ENCODE measurements at places on chromosomes 2 and 18. TPM values are rescaled to one million over a fixed set of nuclear protein-coding genes. Genes with fewer than 3 reads are reported as not detected.
A peak's percentile ranks its signal among the peaks of the same experiment; 100 is the strongest.

GRCh38 chr18:40980171-40980570 is 974.9 kb upstream of the PIK3C3 start:
- H3K27me3 ChIP-seq, result no peaks in the 10 kb centered on the region
- H3K4me3 ChIP-seq, result no peak overlapping the region
- H3K4me1 ChIP-seq, result no peaks in the 10 kb centered on the region
- DNase-seq, result no peak
- no peaks in the 10 kb centered on the region for H3K36me3 ChIP-seq
- no peak overlapping the region for H3K27ac ChIP-seq

DNA sequence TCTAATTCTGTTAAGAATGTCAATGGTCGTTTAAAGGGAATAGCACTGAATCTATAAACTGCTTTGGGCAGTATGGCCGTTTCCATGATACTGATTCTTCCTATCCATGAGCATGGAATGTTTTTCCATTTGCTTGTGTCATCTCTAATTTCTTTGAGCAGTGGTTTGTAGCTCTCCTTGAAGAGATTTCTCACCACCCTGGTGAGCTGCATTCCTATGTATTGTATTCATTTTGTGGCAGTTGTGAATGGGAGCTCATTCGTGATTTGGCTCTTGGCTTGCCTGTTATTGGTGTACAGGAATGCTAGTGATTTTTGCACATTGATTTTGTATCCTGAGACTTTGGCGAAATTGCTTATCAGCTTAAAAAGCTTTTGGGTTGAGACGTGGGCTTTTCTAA is 38.3 kb upstream of the WDR75 start:
- no peak overlapping the region for H3K27ac ChIP-seq
- no peak for DNase-seq
- no peaks in the 10 kb centered on the region for H3K27me3 ChIP-seq
- peaks cover 12% of the 10 kb centered on the region for H3K36me3 ChIP-seq

SCYGR4 gene
- not detected for total RNA-seq

DNA sequence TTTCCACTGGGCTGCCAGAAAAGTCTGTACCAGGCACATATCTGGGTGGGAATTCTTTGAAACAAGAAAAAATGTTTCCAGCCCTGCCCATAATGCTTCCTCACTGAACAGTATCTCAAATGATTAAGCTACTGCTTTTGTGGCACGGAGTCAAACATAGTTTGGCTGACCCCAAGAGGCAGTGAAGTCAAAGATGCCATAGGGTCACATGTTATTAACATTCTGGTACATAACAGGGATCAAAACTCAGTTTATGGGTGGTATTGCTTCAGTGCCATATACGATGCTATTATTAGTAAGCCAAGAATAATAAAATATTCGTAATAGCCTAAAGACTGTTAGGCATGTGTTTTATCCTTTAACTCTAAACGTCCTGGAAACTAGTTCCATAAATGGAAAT is 112.4 kb downstream of the FEZ2 start:
- no peak for DNase-seq
- no peaks in the 10 kb centered on the region for H3K27me3 ChIP-seq
- H3K36me3 ChIP-seq, result peaks cover 27% of the 10 kb centered on the region
- H3K27ac ChIP-seq, result peak overlapping the region; percentile 97
- H3K4me3 ChIP-seq, result no peak overlapping the region
- peaks cover 55% of the 10 kb centered on the region for H3K4me1 ChIP-seq

CRYGD gene
- total RNA-seq, result not detected

COLEC11 gene
- total RNA-seq, result 10.1 TPM

GRCh38 chr2:240689975-240690374 is 1.7 kb upstream of the AQP12A start:
- H3K4me3 ChIP-seq, result no peak overlapping the region
- DNase-seq, result no peak
- H3K36me3 ChIP-seq, result no peaks in the 10 kb centered on the region
- no peak overlapping the region for H3K27ac ChIP-seq
- H3K27me3 ChIP-seq, result no peaks in the 10 kb centered on the region
- H3K4me1 ChIP-seq, result peaks cover 16% of the 10 kb centered on the region

- peaks cover 48% of the 10 kb centered on the region for H3K4me1 ChIP-seq
- H3K36me3 ChIP-seq, result no peaks in the 10 kb centered on the region
- no peak overlapping the region for H3K4me3 ChIP-seq
- no peak for DNase-seq
- H3K27ac ChIP-seq, result peak overlapping the region; percentile 67
Measured at GRCh38 chr2:20577495-20578235, 73.2 kb downstream of the HS1BP3 start.

THSD7B gene
- 0.16 TPM for total RNA-seq

- no peaks in the 10 kb centered on the region for H3K27me3 ChIP-seq
- no peak overlapping the region for H3K4me3 ChIP-seq
- no peak for DNase-seq
- H3K27ac ChIP-seq, result no peak overlapping the region
- H3K4me1 ChIP-seq, result no peaks in the 10 kb centered on the region
Measured at GRCh38 chr18:79898952-79899608, 52.4 kb downstream of the SLC66A2 start.

ZEB2 gene
- total RNA-seq, result 111 TPM

- H3K36me3 ChIP-seq, result no peaks in the 10 kb centered on the region
- no peak overlapping the region for H3K4me3 ChIP-seq
- peaks cover 4% of the 10 kb centered on the region for H3K27me3 ChIP-seq
- H3K4me1 ChIP-seq, result no peaks in the 10 kb centered on the region
Measured at GRCh38 chr2:222038067-222038802, 260.6 kb downstream of the PAX3 start.

GRCh38 chr18:61209801-61210200 is 123.4 kb upstream of the CDH20 start:
- no peaks in the 10 kb centered on the region for H3K4me1 ChIP-seq
- H3K27ac ChIP-seq, result no peak overlapping the region
- no peaks in the 10 kb centered on the region for H3K36me3 ChIP-seq
- no peaks in the 10 kb centered on the region for H3K27me3 ChIP-seq
- DNase-seq, result no peak
- no peak overlapping the region for H3K4me3 ChIP-seq

- H3K27me3 ChIP-seq, result no peaks in the 10 kb centered on the region
- no peaks in the 10 kb centered on the region for H3K36me3 ChIP-seq
- peaks cover 46% of the 10 kb centered on the region for H3K4me1 ChIP-seq
- peak overlapping the region; percentile 47 for H3K27ac ChIP-seq
- H3K4me3 ChIP-seq, result no peak overlapping the region
Measured at GRCh38 chr2:36413218-36413617, 57.6 kb downstream of the CRIM1 start.

TMEM198 gene
- 4.0 TPM for total RNA-seq

DNA sequence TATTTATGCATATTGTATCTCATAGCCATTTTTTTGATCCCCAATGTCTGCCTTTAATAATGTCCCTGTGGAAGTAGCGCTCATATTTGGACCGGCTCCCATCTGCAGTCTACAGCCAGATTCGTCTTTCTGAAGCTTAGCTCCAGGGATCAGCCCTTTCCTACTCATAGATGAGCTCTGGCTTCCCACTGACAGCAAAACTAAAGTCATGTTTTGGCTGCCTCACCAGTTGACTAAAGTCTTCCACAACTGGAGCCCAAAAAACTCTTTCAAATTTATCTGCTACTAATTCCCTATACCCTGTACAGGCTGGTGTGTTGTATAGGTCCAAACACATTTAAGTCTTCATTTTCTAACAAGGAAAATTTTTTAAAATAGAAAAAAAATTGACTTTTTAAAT is 294.2 kb upstream of the HNMT start:
- no peaks in the 10 kb centered on the region for H3K27me3 ChIP-seq
- H3K4me3 ChIP-seq, result no peak overlapping the region
- H3K4me1 ChIP-seq, result peaks cover 6% of the 10 kb centered on the region
- no peak overlapping the region for H3K27ac ChIP-seq
- H3K36me3 ChIP-seq, result no peaks in the 10 kb centered on the region

DNA sequence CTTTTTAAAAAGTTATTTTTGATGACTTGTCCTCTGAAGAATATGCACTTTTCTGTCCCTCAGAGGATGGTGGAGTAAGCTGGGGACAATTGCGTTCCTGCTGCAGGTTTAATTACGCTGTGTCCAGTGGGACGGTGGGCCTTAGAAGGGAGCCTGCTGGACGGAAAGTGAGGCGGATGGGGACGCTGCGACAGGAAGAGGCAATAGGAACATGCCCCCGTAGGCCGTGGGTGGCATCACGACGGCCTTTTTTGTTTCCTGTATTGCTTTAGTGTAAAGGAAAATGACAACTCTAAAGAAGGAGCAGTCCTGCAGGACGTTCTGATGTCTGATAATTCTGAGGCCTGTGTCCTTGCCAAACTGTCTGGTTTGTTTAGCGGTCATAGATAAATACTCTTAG is 121.6 kb downstream of the NFATC1 start:
- no peaks in the 10 kb centered on the region for H3K36me3 ChIP-seq
- DNase-seq, result no peak
- peaks cover 5% of the 10 kb centered on the region for H3K27me3 ChIP-seq
- H3K27ac ChIP-seq, result no peak overlapping the region

DNA sequence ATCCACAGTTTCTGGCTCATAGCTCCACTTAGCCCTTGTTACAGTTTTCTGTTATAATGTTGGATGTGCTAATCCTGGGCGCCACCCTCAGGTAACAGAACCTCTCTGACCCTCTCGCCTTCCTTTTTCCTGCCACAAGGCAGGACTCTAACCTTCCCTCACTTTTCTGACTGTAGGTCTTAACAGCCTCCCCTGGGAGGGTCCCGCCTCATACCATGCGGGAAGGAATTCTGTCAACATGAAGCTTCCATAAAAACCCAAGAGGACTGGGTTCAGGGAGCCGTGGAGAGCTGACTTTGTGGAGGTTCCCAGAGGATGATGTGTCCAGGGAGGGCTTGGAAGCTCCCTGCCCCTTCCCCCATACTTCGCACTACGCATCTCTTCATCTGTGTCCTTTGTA is 11.9 kb upstream of the RAB17 start:
- H3K27ac ChIP-seq, result no peak overlapping the region
- no peak overlapping the region for H3K4me3 ChIP-seq
- no peaks in the 10 kb centered on the region for H3K36me3 ChIP-seq

SATB2 gene
- total RNA-seq, result 4.0 TPM

LRP2 gene
- total RNA-seq, result 54.2 TPM

OTOS gene
- not detected for total RNA-seq

FAM237A gene
- total RNA-seq, result not detected

GRCh38 chr2:166042768-166043390 is 84.9 kb downstream of the SCN1A start:
- H3K27me3 ChIP-seq, result peaks cover 11% of the 10 kb centered on the region
- H3K4me3 ChIP-seq, result no peak overlapping the region
- no peak overlapping the region for H3K27ac ChIP-seq

GRCh38 chr2:237878321-237879057 is 19.1 kb downstream of the RAMP1 start:
- no peak for DNase-seq
- H3K4me3 ChIP-seq, result no peak overlapping the region
- H3K4me1 ChIP-seq, result peaks cover 8% of the 10 kb centered on the region

GRCh38 chr2:143705108-143705707 is 576.0 kb downstream of the ARHGAP15 start:
- no peaks in the 10 kb centered on the region for H3K27me3 ChIP-seq
- peak overlapping the region; percentile 62 for H3K27ac ChIP-seq
- no peak overlapping the region for H3K4me3 ChIP-seq
- DNase-seq, result no peak
- peaks cover 42% of the 10 kb centered on the region for H3K4me1 ChIP-seq

DNA sequence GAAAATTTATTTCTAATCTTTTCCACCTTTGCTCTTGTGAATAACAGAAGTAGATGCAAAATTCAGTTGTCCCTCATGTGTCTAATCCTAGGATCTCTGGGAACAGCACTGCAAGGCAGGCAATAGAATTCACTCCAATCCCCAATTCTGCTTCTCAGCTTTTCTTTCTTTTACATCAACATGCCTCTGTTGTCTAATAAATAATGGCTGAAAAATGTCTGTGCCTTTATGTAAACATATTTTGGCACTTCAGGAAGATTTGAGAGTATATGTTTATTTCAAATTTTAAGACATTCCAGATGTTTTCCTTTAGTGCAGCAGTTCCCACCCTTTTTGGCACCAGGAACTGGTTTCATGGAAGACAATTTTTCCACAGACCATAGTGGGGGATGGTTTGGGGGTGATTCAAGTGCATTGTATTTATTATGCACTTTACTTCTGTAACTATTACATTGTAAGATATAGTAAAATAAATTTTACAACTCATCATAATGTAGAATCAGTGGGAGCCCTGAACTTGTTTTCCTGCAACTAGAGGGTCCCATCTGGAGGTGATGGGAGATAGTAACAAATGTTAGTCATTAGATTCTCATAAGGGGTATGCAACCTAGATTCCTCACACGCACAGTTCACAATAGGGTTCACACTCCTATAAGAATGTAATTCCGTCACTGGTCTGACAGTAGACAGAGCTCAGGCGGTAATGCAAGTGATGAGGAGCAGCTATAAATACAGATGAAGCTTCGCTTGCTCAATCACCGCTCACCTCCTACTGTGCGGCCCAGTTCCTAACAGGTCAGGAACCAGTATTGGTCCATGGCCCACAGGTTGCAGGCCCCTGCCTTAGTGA is 590.3 kb upstream of the CNTNAP5 start:
- no peaks in the 10 kb centered on the region for H3K27me3 ChIP-seq
- DNase-seq, result no peak
- H3K4me1 ChIP-seq, result peaks cover 1% of the 10 kb centered on the region

DNA sequence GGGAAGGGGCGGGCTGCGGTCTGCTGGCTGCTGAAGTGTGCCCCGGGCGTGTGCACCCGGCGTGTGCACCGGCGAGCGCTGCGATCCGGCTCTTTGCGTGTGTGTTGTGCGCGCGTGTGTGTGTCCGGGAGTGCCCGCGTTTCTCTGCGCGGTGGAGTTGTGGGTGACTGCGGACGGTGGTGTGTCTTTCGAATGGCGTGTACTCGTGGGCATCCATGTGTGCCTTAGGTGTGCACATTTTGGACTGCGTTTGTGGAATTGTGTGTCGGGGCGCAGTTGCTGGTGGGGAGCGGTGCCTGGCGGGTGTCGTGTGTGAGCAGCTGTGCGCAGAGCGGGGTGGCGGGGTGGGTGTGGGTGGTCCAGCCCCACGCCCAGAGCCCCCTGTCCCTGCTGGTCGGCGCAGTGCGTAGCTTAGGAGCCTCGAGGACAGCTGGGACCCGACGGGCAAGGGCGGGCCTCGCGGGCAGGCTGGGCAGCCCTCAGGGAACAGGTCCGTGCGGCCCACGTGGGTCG is 533 bp downstream of the HPCAL1 start:
- H3K27me3 ChIP-seq, result peaks cover 30% of the 10 kb centered on the region
- H3K4me1 ChIP-seq, result peaks cover 27% of the 10 kb centered on the region
- H3K4me3 ChIP-seq, result peak overlapping the region; percentile 86
- no peak for DNase-seq

DNA sequence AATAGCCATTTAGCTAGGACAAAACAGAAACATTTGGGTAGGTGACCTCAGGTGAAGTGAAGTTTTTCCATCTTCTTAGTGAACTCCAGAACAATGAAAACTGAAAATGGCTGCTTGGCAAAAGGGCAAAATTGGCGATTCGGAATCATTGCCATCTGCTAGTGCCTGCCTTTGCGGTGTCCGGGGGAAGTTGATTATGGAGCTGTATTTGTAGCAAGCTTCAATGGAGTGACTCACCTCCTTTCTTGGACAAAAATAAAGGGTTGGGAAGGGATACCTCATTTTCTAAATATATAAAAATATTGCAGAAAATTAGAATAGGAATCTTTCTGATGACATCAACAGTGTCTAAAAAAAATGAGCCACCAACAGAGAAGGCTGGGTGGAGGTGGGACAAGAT is 460.5 kb downstream of the TGIF1 start:
- peaks cover 9% of the 10 kb centered on the region for H3K4me1 ChIP-seq
- H3K4me3 ChIP-seq, result no peak overlapping the region
- H3K27ac ChIP-seq, result no peak overlapping the region
- no peaks in the 10 kb centered on the region for H3K27me3 ChIP-seq
- no peaks in the 10 kb centered on the region for H3K36me3 ChIP-seq

CAPN14 gene
- 0.47 TPM for total RNA-seq

SLC40A1 gene
- 156 TPM for total RNA-seq

- H3K27me3 ChIP-seq, result no peaks in the 10 kb centered on the region
- H3K36me3 ChIP-seq, result no peaks in the 10 kb centered on the region
- no peak overlapping the region for H3K27ac ChIP-seq
- no peak for DNase-seq
- peaks cover 17% of the 10 kb centered on the region for H3K4me1 ChIP-seq
Measured at GRCh38 chr2:196968516-196968915, 42.0 kb upstream of the PGAP1 start.

DLX2 gene
- total RNA-seq, result 9.7 TPM

ZC3H6 gene
- total RNA-seq, result 12.1 TPM

Data from mesothelial cell of epicardium (in vitro differentiated cells).